ENCODE measurements at places on chromosomes 12 and 14.

- peak; percentile 3 for DNase-seq
These were observed 29.8 kb downstream of the DIO3 start for GRCh38 chr14:101591121-101591520.

GRCh38 chr12:54220092-54220557 is 31.3 kb upstream of the SMUG1 start:
- peak; percentile 73 for DNase-seq

- no peak for DNase-seq
These were observed 491.2 kb upstream of the FLRT2 start for GRCh38 chr14:85038526-85039352.

- DNase-seq = peak; percentile 95
These were observed 412 bp upstream of the SNW1 start for GRCh38 chr14:77761205-77761931.

GRCh38 chr12:132723015-132723763 is 12.5 kb downstream of the PGAM5 start:
- no peak for DNase-seq

DNA sequence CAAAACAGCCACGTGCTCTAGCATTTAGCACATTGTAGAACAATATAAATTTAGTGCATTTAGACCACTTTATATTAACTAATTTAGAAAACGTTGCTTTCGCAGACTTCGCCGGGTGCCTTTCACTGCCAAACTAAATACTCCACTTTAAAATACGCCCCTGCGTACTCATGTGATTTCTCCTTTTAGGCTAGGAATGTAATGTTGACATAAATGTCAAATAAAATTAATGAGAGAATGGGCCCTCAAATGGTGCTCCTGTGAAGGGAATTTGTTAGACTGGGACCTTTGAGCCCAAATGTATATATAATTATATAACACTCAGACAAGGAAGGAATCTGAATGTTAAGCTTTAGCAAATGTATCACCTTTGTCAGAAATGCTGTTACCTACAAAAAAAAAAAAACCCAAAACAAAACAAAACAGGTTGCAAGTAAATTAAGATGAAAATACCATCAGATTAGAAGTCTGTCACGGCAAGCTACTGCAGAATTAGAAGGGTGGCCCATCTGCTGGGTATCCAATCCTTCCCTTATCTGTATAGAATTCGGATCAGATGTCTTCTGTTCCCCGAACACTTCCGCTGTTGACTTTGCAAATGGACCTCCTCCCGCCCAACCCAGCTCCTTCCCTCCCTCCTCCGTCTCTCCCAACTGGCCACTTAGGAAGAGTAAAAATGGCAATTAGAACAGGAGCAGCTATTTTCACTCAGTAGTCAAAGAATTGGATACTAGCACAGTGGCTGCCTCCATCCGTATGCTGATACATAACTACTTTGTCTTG is 159.3 kb upstream of the FOXN3 start:
- DNase-seq = peak; percentile 4

DNA sequence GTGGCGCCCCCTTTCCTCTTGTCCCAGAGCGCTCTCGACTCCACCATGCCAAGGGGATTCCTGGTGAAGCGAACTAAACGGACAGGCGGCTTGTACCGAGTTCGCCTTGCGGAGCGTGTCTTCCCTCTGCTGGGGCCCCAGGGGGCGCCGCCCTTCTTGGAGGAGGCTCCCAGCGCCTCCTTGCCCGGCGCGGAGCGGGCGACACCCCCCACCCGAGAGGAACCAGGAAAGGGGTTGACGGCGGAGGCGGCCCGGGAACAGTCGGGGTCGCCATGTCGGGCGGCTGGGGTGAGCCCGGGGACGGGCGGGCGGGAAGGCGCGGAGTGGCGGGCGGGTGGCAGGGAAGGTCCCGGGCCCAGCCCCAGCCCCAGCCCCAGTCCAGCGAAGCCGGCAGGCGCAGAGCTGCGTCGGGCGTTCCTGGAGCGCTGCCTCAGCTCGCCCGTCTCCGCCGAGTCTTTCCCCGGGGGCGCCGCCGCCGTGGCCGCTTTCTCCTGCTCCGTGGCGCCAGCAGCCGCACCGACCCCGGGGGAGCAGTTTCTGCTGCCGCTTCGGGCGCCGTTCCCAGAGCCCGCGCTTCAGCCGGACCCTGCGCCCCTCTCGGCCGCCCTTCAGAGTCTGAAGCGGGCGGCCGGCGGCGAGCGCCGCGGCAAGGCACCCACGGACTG is 376 bp downstream of the INSM2 start:
- DNase-seq = no peak

DNA sequence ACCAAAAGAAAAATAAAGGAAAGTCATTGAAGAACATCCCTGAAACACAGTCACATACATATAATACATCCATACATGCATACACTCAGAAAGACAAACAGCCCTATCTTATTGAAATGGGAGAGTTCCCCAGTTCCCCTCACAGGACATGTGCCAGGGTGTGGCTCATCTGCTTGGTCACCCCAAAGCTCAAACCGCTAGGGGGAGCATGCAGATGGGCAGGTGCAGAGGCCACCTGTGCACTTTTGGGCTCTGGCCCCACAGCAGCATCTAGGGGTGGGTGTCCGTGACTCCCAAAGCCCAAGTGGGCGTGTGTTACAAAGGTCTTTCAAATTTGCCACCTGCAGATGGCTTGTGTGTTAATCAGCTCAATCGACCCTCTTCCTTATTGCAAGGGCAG is 75.2 kb downstream of the CMAS start:
- DNase-seq = no peak

- peak; percentile 86 for DNase-seq
These were observed 5.8 kb downstream of the NUMB start for GRCh38 chr14:73452341-73453186.

DNA sequence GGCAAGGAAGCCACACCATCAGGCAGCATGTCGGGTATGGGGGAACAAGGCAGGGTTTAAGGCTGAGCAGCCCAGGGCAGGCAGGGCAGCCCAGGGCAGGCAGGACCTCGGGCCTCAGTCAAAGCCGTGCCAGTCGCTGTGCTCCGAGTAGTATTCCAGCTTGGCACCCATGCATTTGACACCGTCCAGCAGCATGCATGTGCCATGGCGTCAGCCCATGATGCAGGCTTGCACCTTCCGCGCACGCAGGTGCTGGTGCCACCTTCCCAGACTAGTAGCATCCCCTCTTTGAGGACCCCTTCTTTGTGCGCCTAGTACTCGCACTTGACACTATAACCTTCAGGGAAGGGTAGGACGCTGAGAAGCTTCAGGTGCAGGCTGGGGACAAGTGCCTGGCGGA is 11.6 kb upstream of the ADCY6 start:
- DNase-seq = no peak

DNA sequence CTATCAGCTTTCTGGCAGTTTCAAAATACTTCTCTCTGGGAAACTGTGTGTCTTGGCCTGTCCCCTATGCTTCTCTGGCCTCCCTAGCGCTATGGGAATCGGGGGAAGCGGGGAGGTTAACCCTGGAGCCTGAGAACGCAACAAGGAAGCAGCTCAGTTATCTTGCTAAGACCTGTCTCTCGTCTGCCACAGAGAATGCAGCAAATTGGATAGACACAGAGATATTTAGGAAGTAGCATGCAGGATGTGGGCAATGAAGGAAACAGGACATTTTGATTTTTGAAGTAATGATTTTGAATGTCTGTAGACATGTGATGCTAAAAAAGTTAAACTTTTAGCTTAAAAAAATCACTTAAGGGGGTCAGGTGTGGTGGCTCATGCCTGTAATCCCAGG is 6.6 kb upstream of the CALCOCO1 start:
- DNase-seq = no peak

DNA sequence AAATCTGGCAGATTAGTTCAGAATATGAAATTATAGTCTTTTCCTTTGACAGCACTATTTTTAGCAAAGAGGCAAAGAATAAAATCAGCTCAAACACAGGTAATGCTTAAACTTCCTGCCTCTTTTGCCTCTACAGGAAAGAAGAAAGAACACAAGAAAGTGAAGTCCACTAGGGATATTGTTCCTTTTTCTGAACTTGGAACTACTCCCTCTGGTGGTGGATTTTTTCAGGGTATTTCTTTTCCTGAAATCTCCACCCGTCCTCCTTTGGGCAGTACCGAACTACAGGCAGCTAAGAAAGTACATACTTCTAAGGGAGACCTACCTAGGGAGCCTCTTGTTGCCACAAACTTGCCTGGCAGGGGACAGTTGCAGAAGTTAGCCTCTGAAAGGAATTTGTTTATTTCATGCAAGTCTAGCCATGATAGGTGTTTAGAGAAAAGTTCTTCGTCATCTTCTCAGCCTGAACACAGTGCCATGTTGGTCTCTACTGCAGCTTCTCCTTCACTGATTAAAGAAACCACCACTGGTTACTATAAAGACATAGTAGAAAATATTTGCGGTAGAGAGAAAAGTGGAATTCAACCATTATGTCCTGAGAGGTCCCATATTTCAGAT is 17.4 kb downstream of the TMPO start:
- DNase-seq = peak; percentile 64

DNA sequence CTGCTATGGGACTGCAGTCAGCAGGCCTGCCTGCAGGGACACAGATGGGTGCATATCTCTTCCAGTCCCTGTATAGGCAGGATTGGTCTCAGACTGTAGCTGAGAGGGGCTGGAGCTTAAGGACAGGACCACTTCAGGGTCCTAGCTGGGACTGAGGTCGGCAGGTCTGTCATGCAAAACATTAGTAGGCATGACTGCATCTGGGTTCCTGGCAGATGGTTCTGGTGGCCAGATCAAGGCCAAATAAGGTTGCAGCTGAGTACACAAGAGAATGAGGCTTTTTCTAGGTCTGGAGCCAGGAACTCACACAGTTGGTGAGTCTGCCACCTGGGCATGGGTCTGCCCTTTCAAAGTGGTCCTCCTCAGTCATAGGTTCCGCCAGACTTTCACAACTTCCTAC is 155.8 kb downstream of the TPH2 start:
- DNase-seq = no peak

GRCh38 chr12:112586148-112586783 is 167.5 kb downstream of the PTPN11 start:
- no peak for DNase-seq

- peak; percentile 45 for DNase-seq
These were observed 82.6 kb downstream of the TAOK3 start for GRCh38 chr12:118290130-118290529.

- no peak for DNase-seq
These were observed 49.7 kb downstream of the KIF21A start for GRCh38 chr12:39393179-39393578.

DNA sequence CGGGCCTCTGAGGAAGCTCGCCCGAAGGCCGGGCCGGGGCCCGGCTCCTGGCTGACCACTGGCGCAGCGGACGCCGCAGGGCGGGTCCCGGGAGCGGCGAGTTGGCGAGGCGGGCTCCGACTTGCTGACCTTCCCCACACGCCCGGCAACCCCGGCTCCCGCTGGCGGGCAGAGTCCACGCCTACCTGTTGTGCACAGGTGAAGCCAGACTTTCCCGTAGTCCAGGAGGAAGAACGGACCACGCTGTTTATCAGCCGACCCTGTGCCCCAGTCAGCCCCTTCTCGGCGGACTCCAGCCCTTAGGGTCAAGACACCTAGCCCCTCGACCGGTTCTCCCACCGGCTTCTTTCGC is 407 bp downstream of the HEATR5A start:
- peak; percentile 51 for DNase-seq

DNA sequence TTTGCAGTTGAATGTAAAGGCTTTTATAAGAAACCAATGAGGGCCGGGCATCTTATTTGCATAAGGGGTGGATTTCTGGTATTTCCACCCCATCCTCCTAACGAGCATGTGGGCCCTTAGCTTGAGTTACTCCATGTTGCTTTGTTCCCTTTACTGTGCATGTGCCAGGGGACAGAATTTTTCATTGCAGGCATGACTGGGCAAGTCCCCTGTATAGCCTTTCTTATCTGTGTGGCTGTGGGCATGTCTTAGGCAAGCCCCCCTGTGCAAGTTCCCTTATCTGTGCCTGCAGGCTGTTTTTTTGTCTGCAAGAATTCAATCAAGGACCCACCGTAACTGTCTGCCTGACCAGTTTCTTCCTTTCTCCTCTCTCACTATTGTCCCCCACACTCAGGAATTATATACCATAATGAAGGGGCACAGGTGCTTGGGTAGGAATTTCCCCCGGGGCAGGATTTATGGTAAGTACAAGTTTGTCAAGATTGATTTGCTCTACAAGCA is 152.2 kb upstream of the CNOT2 start:
- no peak for DNase-seq

GRCh38 chr12:1322821-1323220 is 271.6 kb downstream of the FBXL14 start:
- no peak for DNase-seq

- DNase-seq = no peak
These were observed 380.1 kb downstream of the NOVA1 start for GRCh38 chr14:26217778-26218177.

- DNase-seq = peak; percentile 76
These were observed 51.3 kb downstream of the STX2 start for GRCh38 chr12:130787445-130788410.

DNA sequence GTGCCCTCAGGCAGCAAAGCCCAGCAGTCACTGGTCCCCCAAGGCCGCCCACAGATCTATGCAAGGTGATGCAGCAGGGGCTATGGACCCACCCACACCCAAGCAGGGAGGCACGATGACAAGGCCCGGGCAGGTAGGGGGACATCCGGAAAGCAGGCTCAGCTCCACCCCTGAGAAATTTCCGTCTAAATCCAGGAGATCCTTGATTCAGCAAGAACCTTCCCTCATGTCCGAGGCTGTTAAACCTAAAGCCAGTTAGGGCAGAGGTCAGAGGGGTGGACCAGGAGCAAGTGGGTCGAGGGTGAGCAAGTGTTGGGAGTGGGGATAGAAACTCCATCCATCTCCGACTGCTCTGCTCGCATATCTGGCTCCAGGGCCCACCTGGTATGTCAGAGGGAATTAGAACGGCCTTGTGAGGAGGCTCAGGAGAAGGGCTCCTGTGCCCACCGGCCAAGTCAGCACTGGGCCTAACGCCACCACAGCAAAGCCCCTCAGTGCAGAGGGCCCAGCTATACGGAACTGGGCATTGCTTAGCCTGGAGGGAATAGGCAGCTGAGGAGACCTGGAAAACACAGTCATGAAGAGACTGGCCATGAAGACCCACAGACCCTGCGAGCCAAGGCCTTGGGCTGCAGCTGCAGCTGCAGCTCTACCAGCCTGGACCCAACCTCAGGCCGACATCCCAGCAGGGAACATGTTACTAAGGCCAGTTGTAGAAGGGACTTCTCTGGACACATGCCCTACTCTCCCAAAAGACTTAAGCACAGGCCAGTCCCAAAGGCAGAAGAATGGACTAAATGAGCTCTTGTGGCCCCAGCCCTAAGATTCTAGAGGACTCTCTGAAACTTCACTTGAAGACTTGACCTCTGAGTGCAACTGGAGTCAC is 34.3 kb downstream of the DAD1 start:
- no peak for DNase-seq

GRCh38 chr14:31480156-31480555 is 7.7 kb downstream of the GPR33 start:
- DNase-seq = no peak

- peak; percentile 87 for DNase-seq
These were observed 7.9 kb upstream of the GPRC5A start for GRCh38 chr12:12883369-12884001.
